ENCODE measurements at places on chromosomes 12 and 14.

DNA sequence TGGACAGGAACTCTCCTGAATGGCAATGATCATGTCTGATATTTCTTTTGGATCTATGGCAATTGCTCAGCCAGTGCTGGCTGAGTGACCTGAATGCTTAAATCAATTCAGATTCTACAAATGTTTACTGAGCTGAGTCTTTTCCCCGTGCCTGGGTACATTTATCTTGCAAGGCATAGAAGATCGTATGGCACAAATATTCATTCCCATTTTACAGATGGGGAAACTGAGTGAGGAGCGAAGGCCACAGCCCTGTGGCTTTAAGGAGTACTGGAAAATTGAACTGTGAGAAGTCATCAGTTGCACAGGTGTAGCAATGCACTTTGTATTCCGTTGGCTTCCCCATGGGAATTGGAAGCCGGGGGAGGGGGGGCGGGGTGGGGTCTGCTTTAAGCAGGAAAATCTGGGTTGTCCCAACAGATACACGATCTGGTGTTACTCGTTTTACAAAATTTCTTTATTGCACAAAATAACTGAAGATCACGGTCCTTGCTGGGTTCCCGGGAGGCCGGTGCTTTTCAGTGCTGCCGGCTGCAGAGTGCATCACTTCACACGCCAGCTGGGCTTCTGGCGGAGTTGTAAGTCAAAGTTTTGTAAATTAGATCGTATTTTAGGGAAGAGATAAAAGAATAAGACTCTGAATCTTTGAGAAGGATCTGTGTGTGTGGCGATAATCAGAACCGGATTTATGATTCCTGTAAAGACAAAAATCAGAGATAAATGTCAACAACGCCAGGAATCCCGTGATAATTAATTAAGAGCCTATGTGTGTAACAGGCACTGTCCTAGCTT is 75.0 kb upstream of the MAP1LC3B2 start:
- no peak for DNase-seq

GRCh38 chr14:94043111-94043755 is 17.1 kb downstream of the OTUB2 start:
- DNase-seq, result no peak

DNA sequence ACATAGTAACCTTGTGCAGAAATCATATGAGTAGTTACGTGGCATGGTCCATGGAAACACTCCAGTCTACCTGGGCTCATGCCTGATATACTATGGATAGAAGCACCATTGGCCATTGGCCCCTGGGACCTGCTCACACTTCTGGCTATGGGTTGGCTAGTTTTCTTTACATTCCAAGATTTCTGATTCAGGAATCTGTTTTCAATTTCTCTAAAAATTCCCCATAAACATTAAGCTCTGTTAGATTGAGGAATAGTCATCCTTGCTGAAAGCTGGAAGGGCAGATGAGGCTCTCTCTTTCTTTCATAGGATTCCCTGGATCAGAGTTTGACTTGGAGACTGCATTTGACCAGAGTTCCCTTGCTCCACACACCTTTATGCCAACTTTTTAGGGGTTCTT is 37.3 kb upstream of the RAP1B start:
- no peak for DNase-seq

GRCh38 chr12:125255935-125256633 is 190.8 kb downstream of the AACS start:
- DNase-seq, result no peak

GRCh38 chr14:103765526-103765925 is 49.9 kb downstream of the ZFYVE21 start:
- no peak for DNase-seq

DNA sequence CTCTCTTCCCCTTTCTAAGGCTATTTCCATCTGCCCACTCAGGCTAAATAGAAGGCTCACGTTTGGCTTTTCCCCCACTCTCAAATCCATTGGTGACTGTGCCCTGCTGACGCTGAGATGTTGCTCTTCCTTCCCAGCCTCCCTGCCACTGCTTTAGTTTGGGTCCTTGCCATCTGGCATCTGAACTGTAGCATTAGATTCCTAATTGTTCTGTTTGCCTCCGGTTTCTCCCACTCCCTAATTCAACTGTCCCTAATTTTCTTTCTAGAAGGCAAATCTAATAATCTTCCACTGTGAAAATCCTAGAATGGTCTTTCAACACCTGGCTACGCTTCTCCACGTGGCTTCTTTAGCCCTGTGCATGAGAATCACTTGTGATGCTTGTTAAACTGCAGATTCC is 37.6 kb upstream of the SMOC1 start:
- DNase-seq, result no peak

DNA sequence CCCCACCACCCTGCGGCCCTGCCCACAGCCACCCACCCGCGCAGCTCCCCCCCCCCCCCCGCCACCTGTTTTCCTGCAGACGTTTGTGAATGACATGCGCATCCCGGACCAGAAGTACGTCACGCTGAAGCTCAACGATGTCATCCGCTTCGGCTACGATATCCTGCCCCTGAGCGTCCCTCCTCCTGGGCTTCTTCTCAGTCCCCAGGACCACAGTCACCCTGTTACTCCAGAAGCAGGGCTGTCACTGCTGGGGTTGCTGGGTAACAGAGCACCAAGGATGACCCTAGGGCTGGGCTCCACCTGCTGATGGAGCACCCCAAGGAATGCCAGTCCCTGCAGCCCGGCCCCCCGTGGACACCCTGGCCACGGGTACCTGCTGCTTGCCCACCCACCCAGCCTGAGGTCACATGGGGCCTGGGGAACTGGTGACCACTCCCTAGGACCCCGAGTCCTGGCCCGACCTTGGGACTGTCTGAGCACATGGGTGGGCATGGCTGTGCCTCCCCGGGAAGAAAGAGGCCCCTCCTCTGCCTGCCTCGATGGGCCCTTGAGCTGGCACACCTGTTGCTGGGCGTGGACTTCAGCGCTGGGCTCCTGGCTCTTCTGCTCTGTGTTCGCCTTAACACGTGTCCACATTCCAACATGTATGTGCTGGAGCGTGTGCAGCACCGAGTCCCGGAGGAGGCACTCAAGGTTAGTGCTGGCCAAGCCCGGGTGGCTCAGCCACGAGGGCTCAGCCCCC is 12.9 kb downstream of the CEP170B start:
- DNase-seq, result no peak

- DNase-seq, result no peak
These were observed 19.3 kb downstream of the RFX4 start for GRCh38 chr12:106602076-106602475.

DNA sequence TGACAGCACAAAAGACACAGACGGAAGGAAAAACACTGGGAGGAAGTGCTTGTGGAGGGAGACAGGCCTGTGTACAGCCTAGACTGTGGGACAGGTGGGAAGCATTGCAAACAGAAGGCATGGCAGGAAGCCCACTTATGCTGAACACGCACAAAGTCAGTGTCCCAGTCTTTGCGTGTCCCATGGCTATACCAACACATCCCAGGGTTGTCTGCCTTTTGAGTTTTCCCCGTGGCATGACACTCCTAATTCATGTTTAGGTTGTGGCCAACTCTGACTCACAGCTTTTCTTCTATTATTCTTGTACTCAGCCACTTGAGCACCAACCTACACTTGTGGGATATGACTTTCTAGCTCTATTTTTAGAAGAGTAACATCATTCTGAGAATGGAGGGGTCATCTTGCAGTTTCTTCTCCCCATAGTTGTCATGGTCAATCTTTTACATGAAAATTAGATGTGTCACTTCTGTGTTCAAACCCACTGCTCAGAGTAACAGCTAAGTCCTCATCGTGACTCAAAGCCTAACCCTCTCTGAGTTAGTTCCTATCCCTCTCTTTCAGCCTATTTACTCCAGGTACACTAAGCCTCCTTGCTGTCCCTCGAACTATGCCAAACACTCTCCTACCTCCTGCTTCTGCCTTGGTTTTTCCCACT is 27.5 kb upstream of the JPH4 start:
- DNase-seq, result no peak

DNA sequence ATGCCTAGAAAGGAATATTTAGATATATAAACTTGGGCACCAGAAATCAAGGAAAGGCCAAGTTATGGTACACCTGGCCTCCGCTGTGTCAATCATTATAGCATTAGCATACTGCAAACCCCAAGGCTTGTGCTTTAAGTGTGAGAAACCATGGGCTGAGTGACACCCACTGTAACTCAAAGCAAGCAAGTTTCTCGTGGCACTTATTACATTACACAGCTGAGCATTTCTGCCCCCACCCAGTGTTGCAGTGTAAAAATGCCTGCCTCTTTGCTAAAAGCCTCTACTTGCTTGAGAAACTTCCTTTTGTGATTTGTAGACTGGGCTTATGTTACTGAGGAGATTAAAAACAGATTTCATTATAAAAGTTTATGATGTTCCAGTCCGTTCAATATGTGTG is 122.0 kb downstream of the TGFB3 start:
- DNase-seq, result no peak

DNA sequence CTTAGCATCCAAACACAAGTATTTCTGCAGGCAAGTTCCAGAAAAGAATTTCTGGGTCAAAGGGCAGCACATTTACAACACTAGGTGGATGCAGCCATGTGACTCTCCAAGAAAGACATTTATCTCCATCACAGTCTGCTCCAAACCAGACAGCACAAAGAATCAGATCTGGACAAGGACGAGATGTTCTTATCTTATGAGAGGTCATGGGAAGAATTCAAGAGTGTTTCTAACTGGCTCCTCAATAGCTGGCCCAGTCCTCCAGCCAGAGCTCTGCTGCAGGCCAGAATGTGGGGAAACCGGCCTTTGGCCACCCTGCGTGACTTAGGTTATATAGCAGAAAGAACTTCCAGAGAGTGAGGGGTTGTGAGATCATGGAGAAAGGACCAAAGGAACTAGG is 17.4 kb downstream of the TMEM119 start:
- no peak for DNase-seq

DNA sequence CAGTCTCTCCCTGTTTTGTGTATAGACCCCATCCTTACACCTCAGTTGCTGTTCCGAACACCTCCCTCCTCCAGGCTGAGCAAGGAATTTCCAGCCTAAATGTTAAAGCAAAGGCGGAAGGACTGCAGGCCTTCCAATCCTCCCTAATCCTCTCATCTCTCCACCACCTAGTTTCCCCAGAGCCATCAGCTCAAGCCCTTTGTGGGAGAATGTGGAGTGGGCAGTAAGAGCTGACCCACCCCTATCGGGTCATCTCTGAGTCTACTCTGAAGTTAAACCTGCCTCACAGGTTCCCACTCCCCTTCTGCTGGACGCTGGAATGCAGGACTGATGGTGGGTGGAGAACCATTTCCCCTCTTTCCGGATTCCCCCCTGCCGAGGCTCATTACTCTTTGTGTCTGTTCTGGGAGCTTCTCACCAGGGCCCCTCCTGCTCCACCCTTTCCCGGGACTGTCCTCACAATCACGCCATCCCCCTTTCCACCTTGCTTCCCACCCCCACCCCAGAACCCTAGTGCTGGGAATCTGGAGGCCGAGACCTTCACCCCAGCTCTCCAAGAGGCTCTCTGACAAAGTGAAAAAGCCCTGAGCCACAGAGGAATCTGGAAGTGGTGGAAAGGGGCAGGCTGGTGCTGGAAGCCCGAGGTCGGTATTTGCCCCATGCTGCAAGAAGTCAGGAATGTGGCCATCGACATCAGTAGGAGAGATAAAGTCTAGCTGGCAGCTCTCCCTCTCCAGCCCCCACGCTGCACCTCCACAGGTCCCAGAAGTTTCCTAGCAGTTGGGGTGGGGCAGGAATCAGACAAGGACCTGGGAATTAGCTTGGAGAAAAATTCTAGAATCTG is 3.3 kb upstream of the KRT18 start:
- DNase-seq, result no peak

GRCh38 chr14:39232554-39233415 is 930 bp upstream of the MIA2 start:
- DNase-seq, result no peak

DNA sequence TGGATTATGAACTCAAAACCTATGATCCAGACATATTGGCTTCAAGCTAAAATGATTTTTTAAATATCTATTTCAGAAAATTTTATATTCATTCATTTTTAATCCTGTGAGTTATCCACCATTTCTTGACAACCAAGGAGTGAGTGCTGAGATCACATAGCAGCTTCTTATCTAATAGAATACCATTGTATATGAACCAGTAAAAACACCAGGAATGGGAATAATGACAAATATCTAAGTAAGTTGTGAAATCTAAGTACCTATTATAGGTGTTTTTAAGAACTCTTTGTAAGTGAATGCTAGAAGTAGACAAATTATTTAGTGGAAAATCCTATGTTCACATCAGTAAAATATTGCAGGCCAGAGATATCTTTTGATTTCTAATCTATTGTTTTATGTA is 8.2 kb downstream of the LUM start:
- no peak for DNase-seq

- DNase-seq, result no peak
These were observed 53.7 kb downstream of the MAP3K9 start for GRCh38 chr14:70755655-70756054.

GRCh38 chr12:92107621-92108131 is 38.0 kb downstream of the BTG1 start:
- DNase-seq, result no peak

DNA sequence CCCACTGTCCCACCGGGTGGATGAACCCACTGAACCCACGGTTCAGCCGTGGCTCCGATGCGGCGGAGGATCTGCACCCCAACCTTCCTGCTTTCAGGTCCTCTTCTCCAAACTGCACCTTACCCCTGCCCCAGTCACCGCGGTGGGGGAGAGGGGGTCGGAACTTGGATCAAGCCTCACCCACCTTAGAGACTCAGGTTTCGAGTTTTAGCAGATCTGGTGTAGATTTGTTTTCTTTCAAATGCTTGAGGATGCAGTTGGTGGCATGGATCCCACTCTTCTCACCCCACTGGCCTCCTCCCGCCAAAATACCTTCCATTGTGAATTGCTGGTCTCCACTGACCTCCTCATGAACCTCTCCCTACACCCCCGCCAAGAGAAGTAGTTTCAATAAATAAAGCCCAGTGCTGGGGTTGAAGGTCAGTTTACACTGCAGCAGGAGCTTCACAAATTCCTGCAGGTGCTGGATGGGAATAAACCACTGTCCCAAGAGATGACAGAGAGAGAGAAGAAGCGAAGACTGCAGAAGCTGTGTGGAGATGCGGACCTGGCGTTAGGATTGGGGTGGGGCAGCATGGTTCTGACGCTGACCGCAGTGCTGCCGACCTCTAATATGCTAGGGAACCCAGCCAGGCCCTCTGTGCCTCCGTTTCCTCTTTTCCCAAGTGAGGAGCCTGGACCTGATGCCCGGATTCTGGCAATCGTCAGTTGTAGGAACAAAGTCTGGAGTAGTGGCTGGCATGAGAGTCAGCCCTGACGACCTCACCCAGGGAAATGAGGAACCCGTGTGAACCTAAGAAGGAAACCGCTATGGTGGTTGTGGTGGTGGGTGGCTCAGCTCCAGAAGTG is 7.4 kb downstream of the TTC6 start:
- no peak for DNase-seq

DNA sequence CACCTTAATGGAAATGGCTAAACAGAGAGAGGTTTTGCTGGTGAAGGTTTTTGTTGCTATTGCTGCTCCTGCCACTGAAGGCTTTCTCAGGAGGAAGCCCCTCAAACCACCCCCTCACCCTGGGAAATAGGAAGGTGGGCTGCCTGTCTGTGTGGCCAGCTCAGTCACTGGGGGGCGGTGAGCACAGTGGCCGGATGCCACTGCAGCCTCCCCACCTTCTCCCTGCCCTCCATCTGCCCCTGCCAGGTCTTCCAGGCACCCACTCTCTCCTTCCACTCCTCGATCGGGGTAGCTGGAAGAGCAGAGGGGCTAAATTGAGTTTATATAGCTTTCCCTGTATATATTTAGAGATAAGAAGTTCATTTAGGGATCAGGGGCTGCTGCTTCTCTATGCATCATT is 80.8 kb downstream of the PAPOLA start:
- no peak for DNase-seq

All from stimulated activated CD4-positive, alpha-beta T cell treated with anti-CD3 and anti-CD28 coated beads, Interleukin-12 subunit alpha, Interleukin-12 subunit beta, amount 100 ng/mL, for 4 hours (primary cell).